Ascending aorta (tissue), 2 donors: ENCODE measurements at places on chromosomes 7 and 10. TPM values are rescaled to one million over a fixed set of nuclear protein-coding genes. Genes with fewer than 3 reads are reported as not detected.

- no peaks in the 10 kb centered on the region for H3K27me3 ChIP-seq
- H3K4me1 ChIP-seq = no peaks in the 10 kb centered on the region
- H3K4me3 ChIP-seq = no peak overlapping the region
- H3K36me3 ChIP-seq = no peaks in the 10 kb centered on the region
- no peak overlapping the region for H3K27ac ChIP-seq
Observed at GRCh38 chr10:110775406-110775805, 96.3 kb upstream of the PDCD4 start.

GRCh38 chr7:122316467-122317388 is 12.2 kb upstream of the FEZF1 start:
- H3K4me1 ChIP-seq = no peaks in the 10 kb centered on the region
- H3K27ac ChIP-seq = no peak overlapping the region
- H3K27me3 ChIP-seq = peaks cover 26% of the 10 kb centered on the region

Gene HMX3
- not detected for total RNA-seq

DNA sequence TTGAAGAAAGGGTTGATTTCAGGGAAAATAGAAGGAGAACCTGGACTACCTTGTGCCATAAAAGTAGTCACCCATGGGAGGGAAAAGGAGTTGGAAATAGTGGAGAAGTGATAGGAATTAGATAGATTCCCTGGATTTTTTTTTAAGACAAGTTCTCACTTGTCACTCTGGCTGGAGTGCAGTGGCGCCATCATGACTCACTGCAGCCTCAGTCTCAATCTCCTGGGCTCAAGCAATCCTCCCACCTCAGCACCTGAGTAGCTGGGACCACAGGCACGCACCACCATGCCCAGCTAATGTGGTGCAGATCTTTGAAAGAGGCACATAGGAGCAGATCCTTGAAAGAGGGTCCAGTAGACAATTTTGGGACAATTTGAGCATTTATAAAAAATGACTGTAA is 9.5 kb upstream of the BLNK start:
- H3K36me3 ChIP-seq = no peaks in the 10 kb centered on the region
- no peaks in the 10 kb centered on the region for H3K27me3 ChIP-seq
- no peak overlapping the region for H3K27ac ChIP-seq
- DNase-seq = no peak
- no peak overlapping the region for H3K4me3 ChIP-seq

Gene C10orf62
- total RNA-seq = not detected

DNA sequence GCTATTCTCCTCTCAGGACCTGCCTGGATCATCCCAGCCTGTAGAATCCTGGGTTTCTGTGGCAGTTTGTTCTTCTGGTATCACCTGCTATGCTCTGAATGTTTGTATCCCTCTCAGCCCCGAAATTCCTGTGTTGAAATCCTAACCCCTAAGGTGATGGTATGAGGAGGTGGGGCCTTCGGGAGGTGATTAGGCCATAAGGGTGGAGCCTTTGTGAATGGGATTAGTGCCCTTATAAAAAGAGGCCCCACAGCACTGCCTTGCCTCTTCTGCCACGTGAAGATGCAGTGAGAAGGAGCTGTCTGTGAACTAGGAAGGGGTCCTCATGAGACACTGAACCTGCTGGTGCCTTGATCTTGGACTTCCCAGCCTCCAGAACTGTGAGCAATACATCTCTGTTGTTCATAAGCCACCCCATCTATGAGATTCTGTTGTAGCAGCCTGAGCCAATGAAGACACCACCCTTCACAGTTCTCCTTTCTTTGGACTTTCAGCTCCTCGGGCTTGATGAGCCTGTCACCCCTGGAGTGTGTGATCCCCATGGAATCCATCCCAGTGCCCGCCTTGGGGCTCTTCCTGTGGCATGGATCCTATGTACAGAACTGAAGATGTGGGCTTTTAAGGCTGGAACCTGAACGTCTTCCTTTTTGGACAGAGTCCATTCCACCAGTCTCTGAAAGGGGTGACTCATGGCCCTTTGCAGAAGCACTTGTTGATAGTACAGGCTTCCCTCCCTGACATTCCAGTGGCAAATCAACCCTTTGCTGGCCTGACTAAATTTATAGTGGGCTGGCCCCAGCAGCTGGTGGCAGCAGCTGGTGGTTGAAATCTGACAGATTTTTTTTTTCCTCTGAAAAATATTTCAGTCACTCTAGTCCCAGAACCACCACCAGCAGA is 138.0 kb downstream of the TACC2 start:
- H3K36me3 ChIP-seq = no peaks in the 10 kb centered on the region
- H3K27me3 ChIP-seq = no peaks in the 10 kb centered on the region
- H3K4me1 ChIP-seq = peaks cover 34% of the 10 kb centered on the region
- H3K27ac ChIP-seq = peak overlapping the region; percentile 88
- peak overlapping the region; percentile 53 for H3K4me3 ChIP-seq

GRCh38 chr7:85030893-85031292 is 156.0 kb downstream of the SEMA3D start:
- no peaks in the 10 kb centered on the region for H3K36me3 ChIP-seq
- no peak for DNase-seq
- H3K4me1 ChIP-seq = no peaks in the 10 kb centered on the region
- no peak overlapping the region for H3K27ac ChIP-seq

GRCh38 chr7:155458111-155458877 is at the start of gene EN2:
TSS of gene EN2 (plus strand) at chr7:155458129. CDS start at chr7:155458378, 249 bp downstream.
- H3K4me1 ChIP-seq = peaks cover 17% of the 10 kb centered on the region
- no peaks in the 10 kb centered on the region for H3K36me3 ChIP-seq
- H3K27me3 ChIP-seq = peaks cover 46% of the 10 kb centered on the region
- no peak within 1 kb of the TSS for H3K27ac ChIP-seq

Gene ENO4
- not detected for total RNA-seq

GRCh38 chr7:1672851-1673486 is 2.9 kb downstream of the ELFN1 start:
- peaks cover 8% of the 10 kb centered on the region for H3K4me1 ChIP-seq
- H3K4me3 ChIP-seq = no peak overlapping the region
- H3K27me3 ChIP-seq = peaks cover 22% of the 10 kb centered on the region
- no peak overlapping the region for H3K27ac ChIP-seq
- DNase-seq = no peak

- H3K27ac ChIP-seq = no peak overlapping the region
- no peak for DNase-seq
- H3K27me3 ChIP-seq = no peaks in the 10 kb centered on the region
- no peak overlapping the region for H3K4me3 ChIP-seq
- H3K36me3 ChIP-seq = no peaks in the 10 kb centered on the region
- H3K4me1 ChIP-seq = no peaks in the 10 kb centered on the region
Observed at GRCh38 chr7:138891446-138891810, 89.8 kb downstream of the KIAA1549 start.

Gene SLC18A2
- not detected for total RNA-seq

DNA sequence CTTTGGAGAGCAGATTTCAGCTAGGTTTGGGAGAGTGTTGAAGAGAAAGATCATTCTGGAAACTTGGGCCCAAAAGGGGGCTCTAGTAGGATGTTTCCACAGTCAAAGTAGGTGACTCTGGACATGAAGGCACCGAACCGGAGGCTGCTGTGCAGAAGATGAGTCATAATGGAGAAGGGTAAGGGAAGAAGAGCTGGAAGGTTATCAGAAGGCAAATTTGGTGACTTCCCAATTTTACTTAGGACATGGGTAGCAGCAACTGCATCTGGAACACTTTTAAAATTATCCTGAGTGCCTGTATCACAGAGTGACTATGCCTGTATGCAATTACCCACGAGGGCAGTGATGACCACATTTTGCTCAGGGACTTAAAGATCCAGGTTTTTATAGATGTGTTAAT is 38.8 kb downstream of the PIK3AP1 start:
- no peaks in the 10 kb centered on the region for H3K27me3 ChIP-seq
- no peak for DNase-seq
- H3K4me1 ChIP-seq = no peaks in the 10 kb centered on the region

DNA sequence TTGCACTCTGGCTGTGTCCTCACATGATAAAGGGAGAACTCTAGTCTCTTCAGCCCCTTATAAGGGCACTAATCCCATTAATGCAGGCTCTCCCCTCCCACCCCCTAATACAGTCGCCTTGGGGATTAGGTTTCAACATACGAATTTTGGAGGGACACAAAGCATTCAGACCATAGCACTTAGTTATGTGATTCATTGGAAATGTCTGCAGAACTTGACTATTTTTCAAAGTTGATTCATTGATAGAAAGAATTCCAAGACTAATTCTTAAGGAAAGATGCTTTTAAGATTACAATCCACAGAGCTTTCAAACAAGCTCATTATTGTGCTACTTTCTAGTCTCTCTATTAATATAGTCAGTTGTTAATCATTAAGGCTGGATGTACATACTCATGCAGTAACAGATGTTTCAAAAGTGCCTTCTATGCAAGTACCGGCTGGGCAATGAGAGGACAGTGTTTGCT is 85.3 kb upstream of the RPA3 start:
- no peaks in the 10 kb centered on the region for H3K4me1 ChIP-seq
- DNase-seq = no peak
- no peak overlapping the region for H3K27ac ChIP-seq

Gene SPDYE16
- total RNA-seq = not detected

Gene LRRN3
- total RNA-seq = 1.7 TPM

Gene AOAH
- 0.75 TPM for total RNA-seq

DNA sequence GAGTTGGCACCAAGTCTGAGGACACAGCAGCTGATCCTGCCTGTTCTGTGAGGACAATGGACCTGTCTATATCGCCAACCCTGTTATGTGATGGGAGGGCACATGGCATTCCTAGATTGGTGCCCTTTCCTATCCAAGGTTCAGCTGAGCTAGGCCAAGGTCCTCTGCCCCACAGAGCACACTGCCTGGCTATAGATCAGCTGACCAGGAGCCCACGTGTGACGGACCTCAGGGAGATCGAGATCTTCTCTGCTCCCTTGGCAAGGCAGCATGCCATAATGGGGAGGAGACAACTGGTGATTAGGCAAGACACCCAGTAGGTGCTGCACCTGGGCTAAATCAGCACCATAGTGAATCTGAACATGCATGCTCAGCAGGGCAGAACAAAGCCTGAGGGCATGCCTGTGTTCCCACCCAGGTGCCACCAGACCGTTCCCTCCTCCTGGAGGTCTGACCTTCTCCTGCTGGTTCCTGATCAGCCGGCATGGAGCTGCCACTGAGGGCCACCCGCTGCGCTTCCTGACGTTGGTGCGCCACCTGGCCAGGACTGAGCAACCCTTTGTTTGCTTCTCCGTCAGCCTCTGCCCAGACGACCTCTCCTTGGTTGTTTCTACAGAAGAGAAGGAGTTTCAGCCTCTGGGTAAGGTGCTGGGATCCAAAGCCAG is 93.7 kb downstream of the WDFY4 start:
- peaks cover 3% of the 10 kb centered on the region for H3K4me1 ChIP-seq
- no peak overlapping the region for H3K27ac ChIP-seq
- no peak for DNase-seq
- no peaks in the 10 kb centered on the region for H3K27me3 ChIP-seq
- no peak overlapping the region for H3K4me3 ChIP-seq

Gene SUFU
- 17.3 TPM for total RNA-seq

DNA sequence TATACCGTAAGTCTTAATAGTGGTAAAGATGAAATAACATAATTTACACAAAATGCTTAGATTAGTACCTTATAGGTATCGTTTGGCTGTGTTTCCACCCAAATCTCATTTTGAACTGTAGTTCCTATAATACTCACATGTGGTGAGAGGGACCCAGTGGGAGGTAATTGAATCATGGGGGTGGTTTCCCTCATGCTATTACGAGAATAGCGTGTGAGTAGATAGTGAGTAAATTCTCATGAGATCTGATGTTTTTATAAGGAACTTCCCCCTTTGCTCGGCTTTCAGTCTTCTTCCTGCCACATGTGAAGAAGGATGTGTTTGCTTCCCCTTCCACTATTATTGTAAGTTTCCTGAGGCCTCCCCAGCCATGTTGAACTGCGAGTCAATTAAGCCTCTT is 426.3 kb upstream of the POT1 start:
- DNase-seq = no peak
- H3K4me1 ChIP-seq = no peaks in the 10 kb centered on the region
- no peaks in the 10 kb centered on the region for H3K36me3 ChIP-seq

Gene NPFFR1
- total RNA-seq = not detected

Gene ERVW-1
- not detected for total RNA-seq

Gene PALD1
- total RNA-seq = 21.7 TPM

Gene ANXA8L1
- total RNA-seq = not detected

GRCh38 chr10:42574336-42574735 is 64.0 kb downstream of the ZNF33B start:
- H3K36me3 ChIP-seq = no peaks in the 10 kb centered on the region
- no peak overlapping the region for H3K4me3 ChIP-seq
- H3K27me3 ChIP-seq = no peaks in the 10 kb centered on the region
- no peak overlapping the region for H3K27ac ChIP-seq

DNA sequence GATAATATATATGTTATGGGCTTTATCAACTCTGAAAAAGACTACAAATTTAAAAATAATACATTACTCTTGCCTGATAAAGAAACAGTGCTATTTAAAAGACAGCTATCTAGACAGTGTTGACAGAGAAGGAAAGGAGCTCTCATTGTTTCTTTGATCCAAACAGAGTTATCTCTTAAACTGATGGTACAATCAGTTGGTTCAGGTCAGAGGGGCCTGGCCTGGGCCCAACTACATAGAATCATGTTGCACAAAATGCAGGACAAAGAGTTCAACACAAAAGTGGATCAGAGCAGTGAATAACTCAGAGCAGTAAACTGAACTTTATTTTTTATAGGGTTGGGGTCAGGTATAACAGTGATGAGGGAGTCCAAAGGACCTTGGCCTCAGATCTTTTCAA is 33.8 kb upstream of the SEMA3D start:
- H3K36me3 ChIP-seq = no peaks in the 10 kb centered on the region
- no peak for DNase-seq
- H3K27me3 ChIP-seq = no peaks in the 10 kb centered on the region
- H3K4me1 ChIP-seq = no peaks in the 10 kb centered on the region
- H3K27ac ChIP-seq = no peak overlapping the region
